ENCODE measurements at places on chromosomes 5 and 9. TPM values are rescaled to one million over a fixed set of nuclear protein-coding genes. Genes with fewer than 3 reads are reported as not detected.
A peak's percentile ranks its signal among the peaks of the same experiment; 100 is the strongest.

FAM81B gene
- 0.90 TPM for total RNA-seq

- no peak overlapping the region for H3K4me3 ChIP-seq
- no peak overlapping the region for H3K27ac ChIP-seq
- no peaks in the 10 kb centered on the region for H3K27me3 ChIP-seq
- H3K4me1 ChIP-seq: no peaks in the 10 kb centered on the region
- DNase-seq: no peak
Measured at GRCh38 chr5:135064235-135064570, 30.2 kb upstream of the PITX1 start.

- no peaks in the 10 kb centered on the region for H3K27me3 ChIP-seq
- no peak overlapping the region for H3K27ac ChIP-seq
- H3K36me3 ChIP-seq: no peaks in the 10 kb centered on the region
- H3K4me1 ChIP-seq: peaks cover 2% of the 10 kb centered on the region
- no peak for DNase-seq
Measured at GRCh38 chr5:93964421-93964820, 223.0 kb upstream of the POU5F2 start.

GRCh38 chr5:176387384-176387925, 943 bp downstream of the NOP16 start:
- H3K36me3 ChIP-seq: no peaks in the 10 kb centered on the region
- peaks cover 10% of the 10 kb centered on the region for H3K4me1 ChIP-seq
- no peak overlapping the region for H3K27ac ChIP-seq
- DNase-seq: no peak

DNA sequence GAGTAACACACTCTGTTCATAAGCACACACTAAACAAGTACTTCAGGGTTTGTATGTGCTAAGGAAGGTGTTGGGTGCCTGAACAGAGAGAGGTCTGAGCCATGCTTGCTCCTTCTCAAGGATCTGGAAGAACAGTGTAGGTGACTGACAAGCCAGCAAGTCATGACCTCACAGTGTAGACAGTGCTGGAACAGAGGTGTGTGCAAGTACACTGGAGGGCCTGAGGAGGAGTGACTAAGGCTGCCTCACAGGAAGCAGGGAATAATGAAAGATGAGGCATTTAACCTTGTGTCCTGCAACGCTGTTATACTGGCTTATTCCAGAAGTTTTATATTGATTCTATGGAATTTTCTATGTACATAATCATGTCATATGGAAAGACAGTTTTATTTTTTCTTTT, 83.9 kb downstream of the TMEM174 start:
- H3K27me3 ChIP-seq: peaks cover 6% of the 10 kb centered on the region
- H3K4me3 ChIP-seq: no peak overlapping the region
- no peaks in the 10 kb centered on the region for H3K4me1 ChIP-seq
- no peak overlapping the region for H3K27ac ChIP-seq
- H3K36me3 ChIP-seq: no peaks in the 10 kb centered on the region
- no peak for DNase-seq

- no peaks in the 10 kb centered on the region for H3K36me3 ChIP-seq
- no peak overlapping the region for H3K4me3 ChIP-seq
- H3K27me3 ChIP-seq: no peaks in the 10 kb centered on the region
- H3K27ac ChIP-seq: no peak overlapping the region
- no peaks in the 10 kb centered on the region for H3K4me1 ChIP-seq
- DNase-seq: peak; percentile 80
Measured at GRCh38 chr5:150350524-150351344, 6.8 kb upstream of the TCOF1 start.

Measured in left lung (tissue), 14 donors.